ENCODE measurements at places on chromosomes 6 and 20.

GRCh38 chr6:108078191-108078590 is 3.6 kb upstream of the OSTM1 start:
- DNase-seq: no peak

GRCh38 chr20:42686057-42686456 is 503.6 kb downstream of the PTPRT start:
- no peak for DNase-seq

GRCh38 chr20:62025394-62025793 is 40.3 kb downstream of the TAF4 start:
- no peak for DNase-seq

DNA sequence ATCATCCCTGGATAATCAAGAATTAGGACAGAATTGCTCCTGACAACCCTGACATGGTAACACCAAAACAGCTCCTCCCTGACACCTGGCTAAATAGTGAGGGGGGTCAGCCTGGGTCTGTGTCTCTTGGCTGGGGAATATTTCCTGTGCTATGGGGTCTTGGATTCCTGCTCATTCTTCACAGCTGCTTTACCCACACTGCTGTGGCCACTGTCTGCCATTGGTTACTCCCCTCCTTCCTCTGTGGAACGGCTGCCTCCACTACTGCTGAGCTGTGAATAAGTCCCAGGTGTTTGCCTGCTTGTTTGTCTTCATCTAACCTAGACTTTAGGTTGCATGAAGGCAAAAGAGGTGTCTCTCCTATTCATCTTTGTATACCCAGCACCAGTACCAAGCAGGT is 33.9 kb upstream of the TXLNB start:
- no peak for DNase-seq

Measured in activated CD4-positive, alpha-beta T cell treated with anti-CD3 and anti-CD28 coated beads, Interleukin-2, amount 50 U/mL, for 48 hours (primary cell).